ENCODE measurements at places on chromosomes 11 and 22.

DNA sequence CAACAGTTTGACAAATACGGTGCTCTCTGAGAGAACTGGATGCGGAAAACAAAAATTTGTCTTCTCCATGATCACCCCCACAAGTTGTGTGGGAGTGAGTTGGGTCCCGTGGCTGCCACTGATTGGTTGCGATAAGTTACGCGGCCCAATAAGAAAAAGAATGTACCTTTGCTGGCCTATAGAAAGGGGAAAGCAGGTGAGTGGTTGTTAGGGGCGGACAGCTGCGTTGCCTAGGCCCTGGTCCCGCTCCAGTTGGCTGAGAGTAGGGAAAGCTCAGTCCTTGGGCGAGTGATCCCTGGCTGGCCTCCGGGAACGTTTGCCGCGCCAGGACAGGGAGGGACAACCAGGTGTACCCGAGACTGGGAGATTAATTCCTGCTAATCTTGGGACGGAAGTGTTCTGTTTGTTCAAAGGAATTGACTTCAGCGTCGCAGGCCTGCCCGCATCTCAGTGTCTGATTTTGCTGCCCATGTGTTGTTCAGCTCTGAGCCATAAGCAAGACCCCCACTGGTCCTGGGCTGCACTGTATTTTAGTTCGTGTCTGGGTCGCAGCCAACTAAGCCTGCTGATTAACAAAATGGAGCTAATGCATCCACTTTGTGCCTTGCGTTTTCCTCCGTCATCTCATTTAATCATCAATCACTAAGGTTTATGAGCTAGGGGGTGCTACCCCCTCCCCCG is 773 bp upstream of the SYVN1 start:
- peak; percentile 90 for DNase-seq

GRCh38 chr22:34608540-34609115 is 457.3 kb upstream of the ISX start:
- no peak for DNase-seq

DNA sequence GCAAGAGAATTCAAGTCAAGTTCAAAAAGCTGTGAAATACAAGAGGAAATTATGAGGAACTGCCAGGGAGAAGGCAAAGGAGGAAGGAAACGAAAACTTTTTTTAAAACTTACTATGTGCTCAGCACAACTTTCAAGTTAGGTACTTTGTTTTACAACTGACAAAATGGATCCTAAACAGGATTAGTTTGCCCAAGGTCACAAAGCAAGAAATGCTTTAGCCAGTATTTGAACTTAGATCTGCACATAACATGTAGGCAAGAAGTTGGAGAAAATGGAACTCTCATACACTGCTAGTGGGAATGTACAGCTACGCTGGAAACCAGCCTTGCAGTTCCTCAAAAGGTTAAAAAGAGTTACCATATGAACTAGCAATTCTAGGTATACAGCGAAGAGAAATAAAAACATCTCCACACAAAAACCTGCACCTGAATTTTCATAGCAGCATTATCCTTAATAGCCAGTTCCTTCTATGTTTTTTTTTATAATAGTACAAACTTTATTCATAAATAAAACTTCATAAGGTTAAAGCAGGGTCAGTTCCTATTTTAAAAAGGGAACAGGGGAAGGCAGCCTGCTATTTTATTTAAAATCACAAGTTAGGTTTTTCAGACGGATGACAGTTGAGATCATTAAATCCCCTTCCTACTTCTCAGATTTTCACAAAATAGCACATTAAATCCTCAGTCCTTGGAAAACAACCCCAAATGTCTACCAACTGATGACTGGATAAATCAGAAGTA is 19.2 kb downstream of the DDX6 start:
- DNase-seq, result no peak

- DNase-seq, result no peak
Measured at GRCh38 chr11:125468852-125469251, 27.2 kb downstream of the FEZ1 start.

- no peak for DNase-seq
Measured at GRCh38 chr11:77104727-77105126, 2.1 kb downstream of the OMP start.

DNA sequence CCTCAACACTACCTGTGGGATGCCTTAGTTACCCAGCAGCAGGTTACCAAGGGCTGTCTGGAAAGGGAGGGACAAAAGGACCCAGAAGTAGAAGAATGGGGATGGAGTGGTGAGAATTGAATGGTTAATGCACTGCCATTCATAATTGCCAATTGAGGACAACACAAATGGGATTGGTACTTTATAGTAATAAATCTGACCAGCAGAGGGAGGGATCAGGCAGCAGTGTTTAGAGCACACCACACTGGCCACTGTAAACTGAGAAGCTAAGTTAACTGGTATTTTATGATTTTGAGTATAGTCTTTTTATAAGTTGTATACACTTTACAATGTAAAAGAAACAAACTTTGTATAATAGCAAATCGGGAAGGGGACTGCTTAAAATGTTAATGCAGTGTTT is 10.7 kb downstream of the TBRG1 start:
- DNase-seq, result no peak

- no peak for DNase-seq
Measured at GRCh38 chr11:82680252-82680651, 53.4 kb downstream of the FAM181B start.

DNA sequence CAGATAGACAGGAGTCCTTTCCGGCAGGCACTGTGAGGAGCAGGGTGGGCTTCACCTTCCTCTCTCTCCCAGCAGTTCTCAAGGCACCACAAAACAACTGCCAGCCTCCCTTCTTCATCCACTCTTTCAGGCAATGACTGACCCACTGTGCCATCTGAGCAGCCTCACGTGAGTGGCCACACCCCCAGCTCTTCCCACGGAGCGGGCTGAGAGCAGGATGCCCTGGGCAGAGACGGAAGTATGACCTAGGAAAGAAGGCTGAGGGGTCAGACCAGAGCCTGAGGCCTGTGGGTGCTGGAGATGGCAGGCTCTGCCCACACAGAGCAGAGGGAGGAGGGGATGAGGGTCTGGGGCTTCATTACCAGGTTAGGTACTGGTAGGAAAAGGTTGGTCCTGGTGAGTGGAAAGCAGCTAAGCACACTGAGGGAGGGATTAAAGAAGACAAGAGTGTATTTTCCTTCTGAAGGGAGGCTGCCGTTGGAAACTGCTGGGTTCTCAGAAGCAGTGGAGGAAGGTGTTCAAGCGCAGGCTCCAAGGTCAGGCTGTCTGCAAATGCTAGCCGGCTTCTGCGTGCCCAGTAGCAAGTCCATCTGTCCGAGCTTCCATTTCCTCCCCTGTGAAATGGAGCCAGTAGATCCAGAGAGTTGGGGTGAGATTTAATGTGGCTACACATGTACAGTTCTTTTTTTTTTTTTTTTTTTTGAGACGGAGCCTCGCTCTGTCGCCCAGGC is 4.6 kb downstream of the NLRP6 start:
- no peak for DNase-seq

DNA sequence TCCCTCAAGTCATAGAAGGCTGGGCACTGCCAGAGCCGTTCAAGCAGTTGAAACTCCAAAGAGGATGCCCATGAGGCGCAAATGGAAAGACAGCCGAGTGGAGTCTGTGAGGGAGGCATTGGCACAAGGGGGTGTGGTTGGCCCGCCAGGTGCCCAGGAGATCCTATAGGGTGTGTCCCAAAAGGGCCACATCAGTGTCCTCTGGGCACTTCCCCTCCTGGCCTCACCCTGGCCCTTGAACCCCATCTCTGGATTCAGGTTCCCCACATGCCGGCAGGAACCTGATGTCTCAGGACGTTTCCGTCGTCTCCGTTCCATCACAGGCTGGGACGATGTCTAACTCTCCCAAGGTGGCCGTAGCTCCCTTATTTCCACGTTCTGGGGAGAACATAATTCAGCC is 54.3 kb downstream of the SBF1 start:
- DNase-seq, result no peak

DNA sequence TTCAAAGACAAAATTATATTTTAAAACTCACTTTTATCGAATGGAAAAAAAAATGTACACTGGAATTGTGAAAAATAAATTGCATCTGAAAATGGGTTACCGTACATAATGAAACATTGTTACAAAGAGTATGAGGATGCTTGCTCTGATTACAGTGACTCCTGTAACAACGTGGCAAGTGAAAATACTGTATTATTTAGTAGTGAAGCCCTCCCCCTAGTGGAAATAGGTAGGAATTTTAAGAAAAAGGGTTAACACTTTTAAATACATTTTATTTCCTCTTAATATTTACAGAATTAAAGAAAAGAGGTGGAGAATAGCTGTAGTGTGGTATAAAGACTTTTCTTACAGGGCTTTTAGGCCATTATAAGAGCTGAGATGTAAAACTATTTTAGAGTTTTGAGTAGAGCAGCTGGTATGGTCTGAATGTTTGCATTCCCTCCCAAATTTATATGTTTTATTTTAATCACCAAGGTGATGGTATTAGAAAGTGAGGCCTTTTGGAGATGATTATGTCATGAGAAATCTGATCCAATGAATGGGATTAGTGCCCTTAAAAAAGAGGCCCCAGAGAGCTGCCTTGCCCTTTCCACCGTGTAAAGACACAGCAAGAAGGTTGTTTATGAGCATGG is 25.2 kb downstream of the FAM76B start:
- peak; percentile 23 for DNase-seq

DNA sequence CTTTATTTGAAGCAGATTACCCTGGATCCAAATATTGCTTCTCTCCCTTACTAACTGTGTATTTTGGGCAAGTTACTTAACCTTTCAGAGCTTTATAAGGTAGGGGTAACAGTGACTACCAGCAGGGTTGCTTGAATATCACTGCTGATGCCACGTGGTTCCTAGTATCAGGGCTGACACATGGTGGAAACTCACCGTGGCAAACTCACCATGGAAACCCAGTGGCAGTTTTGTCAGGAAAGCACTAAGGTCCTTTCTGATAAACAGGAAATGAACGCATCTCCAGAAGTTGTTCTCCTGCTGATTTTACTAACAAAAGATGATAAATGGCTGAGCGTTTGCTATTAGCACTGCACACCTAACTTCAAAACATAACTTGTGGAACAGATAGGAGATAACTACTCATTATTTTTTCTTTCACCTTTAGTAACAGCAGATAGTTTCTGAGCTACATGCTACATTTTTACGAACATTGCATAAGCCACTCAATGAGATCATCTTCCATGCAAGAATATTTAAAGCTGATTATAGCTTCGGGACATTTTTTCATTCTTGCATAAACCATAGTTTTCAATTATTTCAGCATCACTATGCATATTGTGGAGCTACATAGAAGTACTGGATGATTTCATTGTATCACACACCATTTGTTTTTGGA is 59.7 kb upstream of the RAG2 start:
- DNase-seq, result no peak

DNA sequence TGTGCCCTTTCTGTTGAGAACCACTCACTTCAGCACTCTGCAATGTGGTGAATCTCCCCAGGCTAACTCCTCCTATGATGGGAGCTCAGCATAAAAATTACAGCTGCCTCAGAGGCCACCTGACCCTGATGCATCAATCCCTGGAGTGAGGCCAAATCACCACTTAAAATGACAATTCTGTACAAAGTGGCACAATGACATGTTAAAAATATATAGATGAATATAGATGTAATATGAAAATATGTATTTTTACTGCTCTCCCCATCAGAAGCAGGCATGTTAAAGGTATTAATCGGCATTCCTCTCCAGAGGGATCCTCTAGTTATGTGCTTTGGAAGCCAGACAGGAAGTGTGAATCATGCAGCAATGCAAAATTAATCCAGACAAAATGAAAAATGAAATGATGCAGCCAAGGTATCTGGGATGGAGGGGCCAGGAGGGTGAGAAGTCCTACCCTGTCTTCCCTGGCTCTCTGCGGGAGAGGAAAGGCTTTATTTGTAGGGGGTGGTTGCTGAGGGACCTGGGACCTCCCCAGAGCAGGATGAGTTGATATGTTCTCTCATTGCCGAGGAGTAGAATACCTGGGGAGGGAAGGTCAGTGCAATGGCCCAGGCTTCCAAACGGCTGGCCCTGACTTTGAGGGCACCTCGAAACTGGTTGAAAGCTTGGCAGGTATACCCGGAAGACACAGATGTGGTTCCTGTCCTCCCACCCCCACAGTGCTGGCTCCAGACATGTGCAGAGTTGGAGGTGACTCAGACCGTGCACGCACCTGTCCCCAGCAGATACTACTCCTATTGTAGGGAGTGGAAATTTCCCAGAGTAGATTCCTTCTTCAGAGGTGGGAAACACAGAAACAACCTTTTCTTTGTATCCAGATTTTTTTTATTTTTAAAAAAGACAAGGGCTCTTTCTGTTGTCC is 347.9 kb upstream of the NCAM1 start:
- DNase-seq, result peak; percentile 47

DNA sequence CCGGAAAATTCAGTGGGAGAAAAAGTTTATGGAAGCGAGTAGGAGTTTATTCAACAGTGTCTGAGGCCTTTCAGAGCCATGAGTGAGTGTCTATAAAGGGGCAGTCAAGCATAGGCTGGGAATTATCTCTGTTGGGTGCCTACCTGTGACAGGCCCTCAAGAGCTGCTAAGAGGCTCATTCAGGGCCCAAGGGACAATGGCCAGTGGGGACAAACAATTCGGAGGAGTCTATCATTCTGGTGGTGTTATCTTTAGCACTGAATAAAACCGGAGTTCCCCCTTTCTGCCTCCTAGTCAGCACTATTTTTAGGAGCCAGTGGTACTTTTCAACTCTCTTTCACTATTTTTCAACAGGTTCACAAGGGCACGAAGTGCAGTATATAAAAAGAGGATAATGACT is 89.5 kb upstream of the HTATIP2 start:
- no peak for DNase-seq

- DNase-seq, result no peak
Measured at GRCh38 chr22:25125693-25126357, 73.8 kb upstream of the CRYBB3 start.

DNA sequence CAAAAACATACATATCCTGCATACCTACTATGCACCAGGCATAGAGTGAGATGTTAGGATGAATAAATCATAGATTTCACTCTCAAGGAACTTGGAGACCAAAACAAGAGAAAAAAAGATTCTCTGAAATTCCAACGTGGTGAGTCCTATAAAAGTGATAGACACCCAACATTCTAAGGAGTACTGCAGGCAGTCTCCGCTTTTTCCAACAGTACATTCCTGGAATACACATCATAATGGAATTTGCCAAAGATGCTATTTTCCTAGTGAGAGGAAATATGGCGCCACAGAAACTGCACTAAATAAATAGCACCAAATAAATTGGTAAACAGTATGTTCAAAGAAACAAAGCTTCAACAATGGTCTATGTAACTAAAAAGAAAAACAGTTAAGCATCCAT is 6.0 kb downstream of the TMEM123 start:
- DNase-seq, result peak; percentile 53

GRCh38 chr11:80861193-80861592 is 1420.4 kb upstream of the TENM4 start:
- no peak for DNase-seq

GRCh38 chr11:61115498-61116224 is 13.4 kb downstream of the CD5 start:
- no peak for DNase-seq

- no peak for DNase-seq
Measured at GRCh38 chr11:9568854-9569587, 4.4 kb upstream of the WEE1 start.
